ENCODE measurements at places on chromosomes 2 and 18.

- DNase-seq = no peak
Observed at GRCh38 chr2:128901572-128902391, 583.1 kb upstream of the HS6ST1 start.

DNA sequence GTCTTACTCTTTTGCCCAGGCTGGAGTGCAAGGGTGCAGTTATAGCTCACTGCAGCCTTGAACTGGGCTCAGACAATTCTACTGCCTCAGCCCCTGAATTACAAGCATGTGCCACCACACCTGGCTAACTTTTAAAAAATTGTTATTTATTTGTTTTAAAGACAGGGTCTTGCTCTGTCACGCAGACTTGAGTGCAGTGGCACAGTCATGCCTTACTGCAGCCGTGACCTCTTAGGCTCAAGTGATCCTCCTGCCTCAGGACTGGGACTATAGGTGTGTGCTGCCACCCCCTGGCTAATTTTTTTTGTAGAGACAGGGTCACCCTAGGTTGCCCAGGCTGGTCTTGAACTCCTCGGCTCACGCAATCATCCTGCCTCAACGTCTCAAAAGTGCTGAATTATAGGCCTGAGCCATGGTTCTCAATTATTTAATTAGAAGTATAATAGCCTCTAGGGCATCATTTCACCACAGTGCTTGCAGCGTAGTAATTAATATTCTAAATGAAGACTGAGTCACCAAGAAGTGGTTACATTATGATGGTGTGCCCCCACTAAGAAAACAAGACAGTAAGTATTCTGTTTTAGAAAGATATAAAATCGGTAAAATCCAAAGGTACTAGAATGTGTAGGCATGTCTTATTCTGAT is 69.6 kb downstream of the EML4 start:
- DNase-seq = peak; percentile 41

- no peak for DNase-seq
Observed at GRCh38 chr2:46018773-46019591, 278.2 kb upstream of the EPAS1 start.

- DNase-seq = no peak
Observed at GRCh38 chr2:17658251-17658843, 95.3 kb downstream of the SMC6 start.

- no peak for DNase-seq
Observed at GRCh38 chr2:130154773-130155765, 10.2 kb upstream of the CCDC74B start.

DNA sequence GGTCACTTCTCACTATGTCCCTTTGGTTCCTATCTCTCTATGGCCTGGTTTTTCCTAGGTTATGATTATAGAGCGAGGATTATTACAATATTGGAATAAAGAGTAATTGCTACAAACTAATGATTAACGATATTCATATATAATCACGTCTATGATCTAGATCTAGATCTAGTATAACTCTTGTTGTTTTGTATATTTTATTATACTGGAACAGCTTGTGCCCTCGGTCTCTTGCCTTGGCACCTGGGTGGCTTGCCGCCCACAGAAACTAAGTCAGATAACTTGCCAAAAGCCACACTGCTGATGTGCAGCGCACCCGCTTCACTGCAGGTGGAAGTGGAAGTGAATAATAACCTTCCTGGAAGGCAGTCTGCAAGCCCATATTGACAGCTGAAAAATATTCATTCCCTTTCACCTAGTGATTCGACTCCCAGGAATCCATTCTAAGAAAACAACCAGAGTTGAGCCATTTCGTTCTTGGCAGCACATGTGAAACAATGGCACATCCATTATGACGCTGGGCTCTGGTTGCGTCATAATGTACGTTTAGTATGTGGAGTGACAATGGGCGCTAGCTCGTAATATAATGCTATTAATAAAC is 725 bp upstream of the ANKRD53 start:
- peak; percentile 72 for DNase-seq

DNA sequence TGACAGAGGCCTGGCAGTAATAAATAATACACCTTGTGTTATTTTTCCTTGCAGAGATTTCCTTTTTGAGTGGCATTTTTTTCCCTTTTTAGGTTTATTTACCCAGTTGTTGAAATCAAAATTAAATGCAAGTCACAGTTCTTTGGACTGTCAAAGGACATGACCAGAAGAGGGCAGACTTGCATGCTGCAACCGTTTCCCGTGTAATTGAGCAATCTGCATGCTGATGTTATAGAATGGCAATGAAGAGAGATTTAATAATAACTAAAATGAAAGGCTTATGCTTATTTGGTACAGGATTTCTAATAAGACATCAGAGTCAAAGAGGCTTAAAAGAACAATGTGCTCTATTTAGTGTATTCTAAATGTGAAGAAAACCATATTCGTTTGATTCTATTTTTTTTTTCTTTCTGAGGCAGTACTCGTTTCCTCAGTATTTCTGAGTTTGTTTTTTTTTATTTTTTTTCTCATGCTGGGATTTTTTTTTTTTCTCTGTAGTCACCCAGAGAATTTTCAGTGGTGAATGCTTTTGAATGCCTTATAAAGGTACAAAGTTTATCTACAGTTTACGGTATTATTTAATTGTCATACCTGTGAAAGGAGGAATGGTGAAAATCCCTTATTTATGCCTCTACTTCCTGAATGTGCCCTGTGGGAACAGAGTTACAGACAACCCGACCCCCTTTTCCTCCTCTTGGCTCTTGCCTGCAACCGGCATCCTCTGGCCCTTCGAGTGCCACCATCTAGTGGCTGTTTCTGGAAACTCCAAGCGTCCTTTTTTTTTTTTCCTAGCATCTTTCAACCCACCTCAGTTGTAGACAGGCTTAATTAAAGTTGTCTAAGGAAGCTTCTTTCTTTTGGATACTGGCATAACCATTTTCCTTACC is 368.5 kb downstream of the LRRTM1 start:
- DNase-seq = no peak

GRCh38 chr18:63336366-63337099 is 17.0 kb upstream of the BCL2 start:
- DNase-seq = no peak

GRCh38 chr2:99631700-99632099 is 141.9 kb upstream of the REV1 start:
- DNase-seq = no peak

DNA sequence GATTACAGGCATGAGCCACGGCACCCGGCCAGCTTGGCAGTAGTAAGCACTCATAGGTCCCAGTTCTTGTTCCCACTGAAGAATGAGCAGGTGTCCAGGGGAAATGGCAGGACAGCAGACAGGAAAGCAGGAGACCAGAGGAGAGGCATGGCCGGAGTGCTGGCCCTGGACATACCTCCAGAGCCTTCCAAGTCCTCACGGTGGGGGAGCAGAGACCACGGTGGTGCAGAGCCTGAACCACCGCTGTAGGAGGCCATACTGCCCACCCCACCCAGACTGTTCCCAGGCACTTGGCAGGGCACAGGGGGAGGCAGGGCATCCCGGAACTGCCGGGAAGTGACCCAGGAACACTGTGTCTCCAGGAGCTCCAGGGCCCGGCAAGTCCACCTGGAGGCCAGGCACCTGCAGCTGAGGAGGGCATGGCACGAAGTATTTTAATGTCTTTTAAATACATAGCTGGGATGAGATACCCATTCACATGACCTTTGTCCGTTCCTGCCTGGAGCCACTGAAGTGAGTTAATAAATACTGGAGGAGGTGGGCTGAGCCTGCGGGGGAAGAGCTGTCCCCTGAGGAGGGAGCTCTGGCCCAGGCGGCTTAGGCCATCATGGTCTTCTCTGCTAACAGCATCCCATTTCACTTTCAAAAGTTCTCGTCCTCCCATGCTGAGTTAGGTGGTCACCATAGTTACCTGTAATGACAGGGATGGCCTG is 49.7 kb upstream of the TFCP2L1 start:
- DNase-seq = no peak

- no peak for DNase-seq
Observed at GRCh38 chr2:104965900-104966299, 72.0 kb upstream of the MRPS9 start.

DNA sequence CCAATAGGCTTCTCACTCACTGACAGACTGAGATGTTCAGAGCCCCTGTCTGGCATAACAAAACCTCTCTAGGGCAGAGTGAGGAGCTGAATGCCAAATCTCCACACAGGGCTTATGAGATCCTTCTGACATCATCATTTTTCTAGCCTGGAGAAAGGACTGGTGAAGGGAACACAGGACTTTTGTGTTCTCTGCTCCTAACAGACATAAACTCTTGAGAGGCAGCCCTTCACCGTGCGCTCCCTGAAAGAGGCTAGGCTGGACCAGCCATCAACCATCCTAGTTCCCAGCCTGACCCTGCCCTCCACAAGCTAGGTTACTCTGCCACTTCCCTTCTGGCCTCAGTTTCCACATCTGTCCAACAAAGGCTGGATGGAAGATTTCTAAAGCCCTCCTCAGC is 141.9 kb downstream of the SUCLG1 start:
- DNase-seq = no peak

DNA sequence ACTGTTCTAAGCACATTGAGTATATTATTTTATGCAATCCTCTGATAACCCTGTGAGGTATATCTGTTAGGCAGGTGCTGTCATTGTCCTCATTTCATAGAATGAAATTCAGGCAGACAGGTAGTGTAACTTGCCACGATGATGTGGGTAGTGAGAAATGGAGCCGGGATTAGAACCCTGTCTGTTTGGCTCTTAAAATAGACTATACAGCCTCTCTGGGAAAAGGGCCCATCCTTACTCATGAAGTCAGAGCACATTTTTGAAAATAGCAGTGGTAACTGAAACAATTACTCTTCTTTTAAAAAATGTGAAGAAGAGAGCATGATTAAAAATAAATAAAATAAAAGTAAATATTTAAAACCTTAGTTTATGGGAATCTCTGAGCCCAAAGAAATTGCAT is 23.0 kb downstream of the FAM171B start:
- DNase-seq = no peak

DNA sequence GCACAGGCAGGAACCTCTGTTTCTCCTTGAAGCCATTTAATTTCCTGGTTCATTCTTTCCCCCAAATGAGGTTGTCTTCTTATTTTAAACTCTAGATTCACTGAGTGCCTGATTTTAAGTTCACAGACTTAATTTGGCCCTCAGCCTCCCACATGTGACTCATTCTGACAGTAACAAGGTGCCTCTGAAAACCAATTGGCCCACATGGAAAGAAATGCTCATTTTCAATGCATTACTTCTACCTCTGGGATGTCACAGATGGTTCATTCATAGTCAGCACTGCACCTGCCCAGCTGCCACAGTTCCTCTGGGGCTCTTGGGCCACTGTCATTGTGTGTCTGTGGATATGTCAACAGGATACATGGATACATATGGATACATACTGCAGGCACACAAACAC is 140.4 kb upstream of the CAPN13 start:
- DNase-seq = no peak

GRCh38 chr18:68267583-68267982 is 447.3 kb downstream of the TMX3 start:
- DNase-seq = no peak

DNA sequence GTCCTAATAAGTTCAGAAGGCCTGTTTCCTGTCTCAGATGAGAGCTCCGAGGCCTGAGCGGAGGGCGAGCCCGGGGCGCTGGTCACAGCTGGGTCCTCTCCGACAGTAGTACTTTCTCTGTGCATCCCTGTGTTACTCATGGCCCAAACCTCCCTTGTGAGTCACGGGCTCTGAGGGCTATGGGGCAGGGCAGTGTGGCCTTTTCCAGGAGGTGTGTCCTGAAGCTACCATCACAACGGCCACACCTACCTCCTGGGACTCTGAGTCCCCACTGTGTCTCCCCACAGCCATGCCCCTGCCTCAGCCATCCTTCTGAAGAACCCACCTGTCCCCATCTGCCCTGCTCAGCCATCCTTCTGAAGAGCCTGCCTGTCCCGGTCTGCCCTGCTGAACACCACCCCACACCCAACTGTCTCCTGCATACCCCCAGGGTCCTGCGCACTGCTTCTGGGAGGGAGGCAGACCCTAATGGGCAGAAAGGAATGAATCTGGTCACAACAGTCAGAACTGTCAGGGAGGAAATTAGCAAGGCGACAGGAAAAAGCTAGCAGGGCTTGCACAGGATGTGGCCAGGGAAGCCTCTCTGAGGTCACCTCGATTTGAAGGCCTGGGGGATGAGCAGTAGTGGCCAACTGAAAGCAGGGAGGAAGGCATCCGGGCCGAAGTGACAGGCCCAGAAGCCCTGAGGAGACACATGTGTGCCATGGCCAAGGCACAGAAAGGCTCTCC is 145.4 kb upstream of the RIOK3 start:
- no peak for DNase-seq

GRCh38 chr18:54359233-54359632 is 1.5 kb downstream of the C18orf54 start:
- DNase-seq = no peak

GRCh38 chr18:5284808-5285207 is 10.7 kb downstream of the ZBTB14 start:
- no peak for DNase-seq

GRCh38 chr2:174344716-174345461 is 10.1 kb downstream of the SP9 start:
- DNase-seq = no peak

DNA sequence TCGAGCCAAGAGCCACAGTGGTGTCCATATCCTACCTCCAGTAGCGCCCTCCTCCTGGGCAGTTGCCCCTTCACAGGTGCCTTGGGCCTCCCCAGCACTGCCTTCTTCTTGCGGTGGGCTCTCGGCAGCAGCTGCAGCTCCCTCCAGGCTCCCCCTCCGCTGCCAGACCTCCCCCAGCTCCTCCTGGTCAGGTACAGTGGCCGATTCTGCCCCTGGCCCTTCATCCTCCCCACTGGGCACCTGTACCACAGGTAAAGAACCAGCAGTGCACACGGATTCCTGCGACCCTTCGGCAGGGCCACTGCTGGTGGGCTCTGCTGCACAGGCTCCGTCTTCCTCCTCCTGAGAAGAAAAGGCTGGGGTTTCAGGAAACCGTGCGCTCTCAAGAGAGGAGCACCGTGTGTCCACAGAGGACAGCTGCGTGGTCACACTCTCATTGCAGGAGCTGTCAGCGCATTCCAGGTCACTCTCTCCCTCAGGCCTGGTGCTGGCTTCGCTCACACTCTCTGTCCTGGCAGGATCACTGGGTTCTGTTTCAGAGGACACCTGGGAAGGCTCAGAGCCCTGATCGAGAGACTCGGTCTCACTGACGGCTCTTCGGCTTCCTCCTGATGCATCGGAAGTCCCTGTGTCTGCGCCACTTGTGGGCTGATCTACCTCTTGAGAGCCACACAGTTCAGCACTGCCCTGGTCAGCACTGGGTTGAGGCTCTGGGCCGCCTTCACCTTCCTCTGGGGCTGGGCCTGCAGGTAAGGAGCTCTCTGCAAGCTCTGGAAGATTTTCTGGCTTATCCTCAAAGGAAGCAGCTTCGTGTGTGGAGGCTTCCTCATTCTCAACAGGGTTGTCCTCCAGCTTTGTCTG is 147.4 kb upstream of the STK17B start:
- DNase-seq = no peak

DNA sequence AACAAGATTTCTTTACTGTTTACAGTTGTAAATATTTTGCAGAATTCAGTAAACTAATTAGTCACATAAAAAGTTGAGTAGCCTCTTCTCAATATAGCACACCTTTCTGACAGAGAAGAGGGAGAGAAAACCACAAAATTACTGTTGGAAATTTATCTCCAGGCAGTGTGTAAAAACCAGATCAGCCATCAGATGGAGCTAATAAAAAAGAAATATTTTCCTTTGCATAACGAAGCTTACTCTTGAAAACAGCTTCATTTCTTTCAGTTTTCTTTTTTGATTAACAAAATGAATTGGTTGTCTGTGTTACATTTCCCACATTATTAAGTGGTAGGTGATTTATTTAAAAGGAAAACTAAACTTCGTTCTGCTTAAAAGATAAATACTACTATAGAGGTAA is 259.3 kb upstream of the KCNJ3 start:
- no peak for DNase-seq
